ENCODE measurements at places on chromosomes 3 and 15.

GRCh38 chr15:58573270-58573669 lies 141.5 kb downstream of the LIPC start:
- DNase-seq, result no peak

GRCh38 chr15:32855942-32856341 lies 138.1 kb downstream of the GREM1 start:
- no peak for DNase-seq

DNA sequence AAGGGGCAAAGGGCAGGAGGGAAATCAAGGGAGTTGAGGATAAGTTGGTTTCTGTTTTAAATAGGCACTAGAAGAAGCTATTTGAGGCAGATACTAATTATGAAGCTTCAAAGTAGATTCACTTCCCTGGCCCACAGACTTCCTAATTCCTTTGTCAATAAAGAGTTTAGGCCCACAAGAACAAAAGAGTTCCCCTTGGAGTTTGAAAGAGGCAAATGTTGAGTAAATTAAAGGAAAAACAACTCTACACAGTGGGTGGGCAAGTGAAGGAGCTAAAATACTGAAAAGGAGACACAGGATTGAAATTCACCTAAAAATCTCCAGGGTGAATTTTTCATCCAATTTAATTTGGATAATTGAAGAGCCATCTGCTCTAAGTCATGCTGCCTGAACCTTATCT lies 411.7 kb upstream of the RORA start:
- no peak for DNase-seq

DNA sequence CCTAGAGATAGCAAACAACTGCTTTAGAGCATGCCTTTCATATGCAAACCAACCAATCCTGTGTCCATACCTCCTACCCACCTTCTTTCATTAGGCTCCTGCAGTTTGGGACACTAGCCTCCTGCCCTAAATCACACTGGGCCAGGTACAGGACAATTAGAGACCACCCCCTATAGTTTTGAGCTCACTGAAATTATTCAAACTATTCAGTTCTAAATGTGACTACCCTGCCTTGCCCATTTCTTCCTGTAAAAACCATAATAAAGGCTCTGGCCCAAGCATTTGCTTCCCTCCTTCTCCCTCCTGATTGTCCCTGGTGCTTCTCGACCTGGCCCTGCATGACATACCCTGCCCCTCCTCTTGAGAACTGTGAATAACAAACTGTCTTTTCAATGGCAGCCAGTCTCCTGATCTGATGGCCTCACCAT lies 31.4 kb upstream of the LRIG1 start:
- no peak for DNase-seq

DNA sequence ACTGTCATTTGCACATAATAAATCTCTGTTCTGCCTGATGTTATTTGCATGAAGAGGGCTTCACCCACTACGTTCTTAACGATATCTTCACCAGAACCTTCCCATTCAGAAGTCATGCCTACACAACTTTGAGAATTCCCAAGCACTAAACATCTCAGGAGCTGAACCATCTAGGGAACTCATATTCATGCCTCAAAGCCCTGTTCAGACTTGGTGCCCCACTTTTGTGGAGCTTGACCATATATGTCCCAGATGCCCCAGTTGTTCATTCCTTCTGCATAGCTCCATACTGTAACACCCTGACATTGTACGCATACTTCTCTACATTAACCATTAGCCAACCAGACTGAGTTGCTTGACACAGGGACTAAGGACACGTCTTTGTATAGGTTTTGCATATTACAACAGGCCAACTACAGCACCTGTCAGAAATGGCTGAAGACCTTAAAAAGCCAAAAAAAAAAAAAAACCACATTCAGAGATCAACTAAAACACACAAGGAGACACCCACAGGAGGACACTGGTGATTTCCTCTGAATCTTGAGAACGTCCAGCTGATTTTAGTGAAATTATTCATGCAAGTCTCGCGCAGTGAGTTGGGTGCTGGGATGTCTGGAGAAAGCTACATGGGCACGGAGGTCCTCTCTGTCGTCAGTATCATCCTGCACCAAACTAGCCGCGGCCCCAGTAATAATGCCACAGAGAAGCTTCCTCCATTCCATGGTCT lies 141.4 kb downstream of the FOXP1 start:
- no peak for DNase-seq
